GM12864 (cell line): ENCODE measurements at places on chromosomes 12 and 14.

- DNase-seq = no peak
These were observed 604.8 kb upstream of the SEL1L start for GRCh38 chr14:82138431-82138830.

DNA sequence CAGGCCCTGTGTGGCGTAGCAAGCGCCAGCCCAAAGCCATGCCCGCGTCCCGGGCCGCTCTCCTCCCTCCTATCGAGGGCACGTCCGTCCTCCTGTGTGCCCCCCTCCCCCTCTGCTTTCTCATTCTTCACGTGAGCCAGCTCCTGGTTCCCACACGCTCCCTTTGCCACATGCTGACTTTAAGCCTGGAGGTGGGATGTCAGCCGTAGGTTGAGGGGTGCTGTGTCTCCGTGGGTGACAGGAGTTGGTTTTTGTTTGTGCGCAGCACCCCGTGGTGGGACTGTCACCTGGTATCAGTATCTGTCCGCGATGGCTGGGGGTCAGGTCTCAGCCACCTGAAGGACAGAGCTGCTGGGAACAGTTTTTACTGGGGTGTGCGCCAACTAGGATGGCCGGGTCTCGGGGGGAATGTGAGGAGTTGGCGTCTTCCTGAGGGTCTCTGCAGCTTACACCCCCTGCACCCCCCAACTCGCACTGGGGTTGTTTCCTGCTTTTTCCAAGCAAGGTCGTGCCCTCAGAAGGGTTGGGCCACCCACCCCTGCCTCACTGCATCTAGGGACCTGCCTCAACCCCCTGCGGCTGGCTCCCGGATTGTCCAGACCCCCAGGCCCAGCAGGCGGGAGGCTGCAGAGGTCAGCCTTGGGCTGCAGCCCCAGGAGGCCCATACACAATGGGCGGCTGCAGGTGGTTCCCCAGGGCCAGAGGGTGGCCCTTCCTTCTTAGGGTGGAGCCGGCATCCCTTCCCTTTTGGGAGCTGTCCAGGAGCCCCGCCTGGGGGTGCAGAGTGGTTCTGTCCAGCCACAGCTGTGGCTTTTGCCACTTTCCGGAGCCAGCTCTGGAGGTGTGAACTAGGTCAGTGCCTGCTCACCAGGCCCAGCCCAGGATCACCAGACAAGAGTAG, 7.3 kb downstream of the ULK1 start:
- DNase-seq = no peak

- peak; percentile 7 for DNase-seq
These were observed 46.8 kb upstream of the PCED1B start for GRCh38 chr12:47032644-47033043.

DNA sequence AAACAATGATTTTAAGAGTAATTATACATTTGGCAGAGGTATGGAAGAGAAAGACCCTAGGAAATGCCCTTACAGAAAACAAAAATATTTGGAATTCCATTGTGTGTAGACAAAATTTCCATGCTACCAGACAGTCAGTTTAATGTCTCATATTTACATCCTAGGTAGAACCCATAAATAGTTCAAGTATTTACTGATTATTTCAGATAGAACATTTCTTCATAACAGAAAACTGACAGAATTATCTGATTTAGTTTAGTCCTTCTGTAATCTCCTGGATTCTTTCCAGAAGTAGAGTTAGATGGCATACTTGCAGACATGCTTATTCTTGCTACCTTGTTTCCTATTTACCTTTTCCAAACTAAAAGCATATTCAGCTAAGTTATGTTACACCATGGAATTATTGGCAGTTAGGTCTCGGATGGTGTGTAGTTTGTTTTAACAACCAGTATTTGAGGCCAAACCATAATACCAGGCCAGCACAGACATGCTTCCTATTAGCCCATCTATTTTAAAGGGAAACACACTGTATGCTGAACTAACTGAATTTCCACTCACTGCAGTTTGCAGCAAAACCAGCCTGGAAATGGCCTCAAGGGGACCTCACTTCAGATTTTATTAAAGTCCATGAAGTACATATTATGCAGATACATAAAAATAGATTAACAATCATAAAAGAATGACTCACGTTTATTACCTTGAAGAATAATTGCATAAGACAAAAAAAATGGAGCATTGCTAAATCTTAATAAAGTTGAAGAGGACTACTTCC, 126.6 kb upstream of the LRIG3 start:
- no peak for DNase-seq

DNA sequence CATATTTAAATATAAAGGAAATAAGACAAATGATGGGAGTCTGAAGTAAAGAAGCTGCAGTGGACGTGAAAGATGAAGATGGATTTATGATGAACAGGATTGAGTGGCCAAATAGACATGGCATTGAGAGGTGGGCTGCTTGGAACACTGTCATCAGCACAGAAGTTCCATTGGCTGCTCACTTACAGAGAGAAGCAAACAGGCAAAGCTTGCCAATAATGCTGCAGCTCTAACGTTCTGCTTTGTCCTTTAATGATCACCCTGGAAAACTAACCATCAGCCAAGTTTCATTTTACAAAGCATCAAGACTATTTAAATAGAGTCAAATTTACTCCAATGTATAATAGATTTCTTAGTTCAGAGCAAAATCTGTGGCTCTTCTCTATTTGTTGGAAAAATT, 721.4 kb downstream of the TMTC2 start:
- DNase-seq = no peak

GRCh38 chr14:95189367-95190132, 32.2 kb upstream of the DICER1 start:
- DNase-seq = no peak

- DNase-seq = no peak
These were observed 377 bp upstream of the BCL7A start for GRCh38 chr12:122021193-122021821.

DNA sequence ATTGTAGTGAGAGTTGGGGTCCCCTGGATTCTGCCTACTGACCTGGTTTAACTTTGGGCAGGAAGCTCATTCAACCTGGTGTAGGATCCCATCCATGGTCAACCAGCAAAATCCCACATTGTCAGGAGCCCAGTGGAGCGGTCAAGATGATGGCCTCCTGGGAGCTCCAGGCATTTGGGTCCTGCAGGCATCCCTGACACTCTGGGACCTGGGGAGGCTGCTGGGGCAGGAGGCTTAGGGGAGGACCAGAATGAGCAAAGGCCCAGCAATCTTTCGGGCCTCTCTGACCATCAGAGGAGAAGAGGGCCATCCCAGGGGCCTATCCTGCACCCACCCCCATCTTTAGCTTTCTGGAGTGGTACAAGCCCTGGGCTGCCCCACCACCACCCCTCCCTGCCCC, 104.0 kb downstream of the PRMT8 start:
- DNase-seq = no peak

GRCh38 chr14:80364274-80364673, 153.0 kb upstream of the DIO2 start:
- DNase-seq = no peak

DNA sequence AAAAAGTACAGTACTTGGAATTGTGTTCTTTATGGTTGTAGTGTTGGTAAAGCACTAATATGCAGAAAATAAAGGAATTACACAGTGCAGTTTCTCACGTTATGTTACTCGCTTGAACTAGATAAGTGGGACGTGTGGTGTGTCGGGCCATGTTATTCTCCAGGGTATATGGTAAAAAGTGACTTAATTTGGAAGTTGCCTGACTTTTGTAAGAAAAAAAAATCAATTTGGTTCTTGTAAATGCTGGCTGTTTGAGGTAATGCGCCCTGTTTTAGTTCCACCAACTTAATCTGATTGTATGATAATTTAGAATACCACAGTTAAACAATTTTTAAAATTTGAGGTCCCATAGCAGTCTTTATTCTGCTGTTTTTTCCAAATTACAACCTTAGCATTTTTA, 4.1 kb downstream of the ARF6 start:
- no peak for DNase-seq

DNA sequence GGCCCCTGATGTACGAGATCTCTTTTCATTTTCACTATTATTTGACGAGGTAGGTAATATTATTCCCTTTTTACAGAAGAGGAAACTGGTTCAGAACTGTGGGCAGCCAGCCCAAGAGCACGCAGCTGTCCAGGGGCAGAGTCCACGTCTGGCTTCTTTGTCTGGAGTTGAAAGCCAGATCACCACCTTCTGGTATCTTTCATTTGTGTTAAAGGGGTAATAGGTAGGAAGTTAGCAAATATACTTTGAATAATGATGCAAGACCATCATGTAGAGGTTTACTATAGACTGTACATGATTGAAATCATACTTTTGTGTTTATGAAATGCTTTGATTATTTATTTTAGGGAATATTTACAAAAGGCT, 144.1 kb upstream of the AMIGO2 start:
- DNase-seq = no peak

GRCh38 chr12:42902001-42902400, 312.5 kb upstream of the PRICKLE1 start:
- DNase-seq = no peak

GRCh38 chr14:100739306-100739705, 12.6 kb downstream of the DLK1 start:
- no peak for DNase-seq

- no peak for DNase-seq
These were observed 5.5 kb downstream of the SETD3 start for GRCh38 chr14:99475179-99475578.

DNA sequence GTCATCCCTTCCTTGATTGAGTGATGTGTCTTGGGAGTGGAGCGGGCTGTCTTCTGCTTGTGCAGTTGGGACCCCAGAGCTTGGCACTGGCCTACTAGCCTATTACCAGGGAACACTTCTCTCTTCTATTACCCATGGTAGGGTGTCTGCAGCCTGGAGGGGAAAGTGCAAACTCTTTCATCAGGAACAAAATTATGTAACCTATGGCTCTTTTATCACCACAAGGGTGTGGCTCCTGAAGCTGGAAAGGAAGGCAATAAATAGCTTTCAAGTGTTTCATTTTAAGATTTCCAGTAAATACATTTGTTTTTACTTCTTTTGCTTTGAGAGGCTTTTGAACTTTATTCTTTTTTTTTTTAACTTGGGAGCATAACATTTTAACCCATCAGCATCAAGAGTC, 349.7 kb upstream of the FAR2 start:
- DNase-seq = no peak

GRCh38 chr14:51430633-51431032, 190.6 kb downstream of the TMX1 start:
- no peak for DNase-seq

DNA sequence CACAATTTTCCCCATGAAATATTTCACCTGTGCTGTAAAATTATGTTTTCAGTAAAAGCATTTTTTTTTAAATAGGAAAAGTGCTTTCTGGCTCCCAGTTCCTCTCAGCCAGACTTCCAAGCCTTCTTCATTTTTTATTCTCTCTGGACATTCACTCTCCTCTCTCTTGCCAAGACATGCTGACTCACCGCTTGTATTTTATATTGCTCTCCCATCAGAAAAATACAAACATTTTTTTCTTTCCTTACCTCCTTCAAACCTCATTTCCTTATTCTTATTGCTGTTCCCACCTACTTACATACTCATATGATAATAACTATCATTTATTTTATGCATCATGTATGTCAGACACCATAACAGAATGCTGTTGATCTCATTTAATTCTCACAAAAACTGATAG, 37.7 kb upstream of the ZNF641 start:
- no peak for DNase-seq

GRCh38 chr14:71481021-71481654, 451.1 kb upstream of the RGS6 start:
- no peak for DNase-seq

GRCh38 chr12:12171991-12172511, 94.8 kb downstream of the LRP6 start:
- peak; percentile 18 for DNase-seq

DNA sequence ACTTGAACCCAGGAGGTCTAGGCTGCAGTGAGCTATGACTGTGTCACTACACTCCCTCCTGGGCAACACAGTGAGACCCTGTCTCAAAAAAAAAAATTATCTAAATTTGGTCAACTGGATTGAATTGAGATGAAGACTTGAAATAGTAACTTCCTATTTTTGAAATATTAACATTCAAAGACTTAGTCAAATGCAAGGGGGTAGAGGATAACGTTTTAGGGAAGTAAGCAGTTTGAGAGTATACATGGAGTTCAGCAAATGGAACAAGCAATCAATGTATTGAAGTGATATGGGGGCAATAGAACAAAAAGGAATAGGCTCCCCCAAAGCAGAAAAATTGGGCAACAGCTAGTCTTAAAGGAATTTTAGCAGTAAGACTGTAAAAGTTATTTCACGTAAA, 4.6 kb upstream of the MFAP5 start:
- no peak for DNase-seq
